H1 (cell line): ENCODE measurements at places on chromosomes 7 and 10.

GRCh38 chr7:127912901-127913300 lies 118.3 kb downstream of the LRRC4 start:
- no peak for DNase-seq

DNA sequence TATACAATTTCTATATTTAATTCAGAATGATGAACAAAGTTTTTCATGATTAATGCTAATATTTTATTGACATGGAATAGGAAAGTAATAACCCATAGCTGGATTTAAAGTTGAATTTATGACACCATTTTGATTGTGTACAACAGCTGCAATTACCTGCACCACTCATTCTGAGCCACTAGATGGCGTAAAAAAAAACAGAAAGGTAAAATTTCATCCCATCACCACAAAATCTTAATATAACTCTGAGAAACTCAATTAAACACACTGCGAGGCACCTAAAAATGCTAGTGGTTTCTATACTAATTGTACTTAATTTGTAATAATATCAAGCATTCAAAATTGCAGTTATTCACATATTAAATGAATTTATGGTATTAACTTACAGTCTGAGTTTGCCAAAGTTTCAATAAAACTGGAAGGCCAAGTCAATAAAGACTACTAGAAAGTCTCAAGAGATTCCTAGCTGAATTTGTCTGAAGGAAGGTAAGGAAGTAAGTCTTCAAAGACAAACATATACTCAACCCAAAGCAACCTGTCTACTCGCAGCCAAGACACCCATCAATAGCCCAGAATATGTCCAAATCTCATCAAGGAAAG lies 182.5 kb downstream of the SKAP2 start:
- no peak for DNase-seq

DNA sequence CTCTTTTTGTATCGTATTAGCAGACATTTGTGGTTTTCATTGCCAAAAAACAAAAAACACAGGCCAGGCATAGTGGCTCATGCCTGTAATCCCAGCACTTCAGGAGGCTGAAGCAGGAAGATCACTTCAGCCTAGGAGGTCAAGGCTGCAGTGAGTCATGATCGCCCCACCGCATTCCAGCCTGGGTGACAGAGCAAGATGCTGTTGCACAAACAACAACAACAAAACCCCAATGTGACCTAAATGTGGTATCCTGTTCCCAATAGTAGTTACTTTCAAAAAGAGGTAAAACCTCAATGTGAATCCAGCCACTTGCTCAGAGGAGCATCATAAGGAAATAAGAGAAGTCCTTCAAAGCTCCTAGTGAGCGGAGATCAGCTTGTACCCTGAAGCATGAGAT lies 45.8 kb upstream of the SKAP2 start:
- DNase-seq: no peak

- DNase-seq: no peak
Observed at GRCh38 chr7:44194069-44194468, 4.8 kb upstream of the GCK start.

DNA sequence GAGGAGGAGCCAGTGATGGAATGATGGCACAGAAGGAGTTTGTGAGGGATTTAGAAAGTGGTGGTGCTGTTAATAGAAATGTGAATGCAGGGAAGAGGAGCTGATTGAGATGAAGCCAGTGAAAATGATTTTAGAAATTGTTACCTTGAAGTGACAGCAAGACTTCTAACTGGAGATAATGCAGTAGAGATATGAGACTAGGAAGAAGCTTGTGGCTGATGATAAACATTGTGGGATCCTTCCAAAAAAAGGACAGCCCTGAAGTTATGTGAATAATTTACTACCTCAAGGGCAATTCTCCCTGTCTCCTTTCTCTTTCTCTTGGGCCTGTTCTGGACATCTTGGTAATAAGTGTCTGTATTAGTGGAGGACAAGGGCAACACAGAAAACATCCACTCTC lies 138.6 kb downstream of the LSMEM1 start:
- DNase-seq: no peak

DNA sequence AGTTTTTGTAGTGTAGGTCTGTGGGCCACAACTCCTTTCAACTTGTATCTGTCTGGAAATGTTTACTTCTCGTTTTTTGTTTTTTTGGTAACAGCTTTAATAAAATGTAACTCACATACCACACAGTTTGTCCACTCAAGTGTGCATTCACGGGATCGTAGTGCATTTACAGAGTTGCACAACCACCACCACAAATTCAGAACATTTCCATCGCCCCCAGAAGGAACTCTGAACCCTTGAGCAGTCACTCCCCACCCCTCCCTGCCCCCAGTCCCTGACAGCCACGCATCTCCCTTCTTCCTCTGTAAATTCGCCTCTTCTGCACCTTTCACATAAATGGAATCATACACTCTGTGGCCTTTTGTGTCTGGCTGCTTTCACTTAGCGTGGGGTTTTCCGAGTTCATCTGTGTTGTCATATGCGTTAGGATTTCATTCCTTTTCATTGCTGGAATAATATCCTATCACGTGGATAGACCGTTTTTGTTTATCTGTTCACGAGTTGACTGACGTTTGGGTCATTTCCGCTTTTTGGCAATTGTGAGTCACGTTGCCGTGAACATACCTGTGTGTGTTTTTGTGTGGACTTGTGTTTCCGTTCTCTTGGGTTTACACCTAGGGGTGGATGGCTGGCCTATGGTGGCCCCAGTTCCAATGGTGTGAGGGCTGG lies 10.3 kb downstream of the JAKMIP3 start:
- no peak for DNase-seq

DNA sequence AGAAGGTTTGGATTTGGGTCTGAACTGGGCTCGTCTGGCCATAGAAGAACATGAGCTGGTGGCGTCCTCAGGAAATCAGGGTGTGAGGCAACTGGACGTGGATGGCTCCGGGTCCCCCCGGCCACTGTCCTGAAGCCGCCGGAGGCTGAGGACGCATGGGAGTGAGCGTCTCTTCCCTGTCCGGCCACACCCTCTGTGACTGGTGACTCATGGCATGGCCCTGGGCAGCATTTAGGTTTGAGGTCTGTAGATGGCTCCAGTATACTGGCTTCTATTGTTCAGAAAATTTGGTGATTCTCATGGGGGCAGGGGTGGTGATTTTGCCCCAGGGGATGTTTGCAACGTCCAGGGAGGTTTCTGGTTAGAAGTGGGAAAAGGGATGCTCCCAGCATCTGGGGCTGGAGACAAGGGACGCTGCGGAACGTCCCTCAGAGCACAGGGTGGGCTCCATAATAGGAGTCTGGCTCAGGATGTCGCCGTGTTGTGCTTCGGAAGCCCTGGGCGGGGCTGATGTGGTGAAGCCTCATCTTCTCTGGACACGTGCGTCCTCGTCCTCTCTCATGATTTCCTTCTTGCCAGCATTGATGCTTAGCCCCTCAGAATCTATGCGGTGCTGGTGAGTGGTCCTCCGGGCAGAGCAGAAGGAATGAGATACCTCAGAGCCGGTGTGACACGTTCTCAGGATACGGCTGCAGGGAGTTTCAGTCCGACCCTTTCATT lies 49.9 kb downstream of the PITRM1 start:
- DNase-seq: no peak

GRCh38 chr10:23439452-23439960 lies 631 bp downstream of the OTUD1 start:
- DNase-seq: no peak

- no peak for DNase-seq
Observed at GRCh38 chr7:6277476-6277875, 5.1 kb upstream of the CYTH3 start.

DNA sequence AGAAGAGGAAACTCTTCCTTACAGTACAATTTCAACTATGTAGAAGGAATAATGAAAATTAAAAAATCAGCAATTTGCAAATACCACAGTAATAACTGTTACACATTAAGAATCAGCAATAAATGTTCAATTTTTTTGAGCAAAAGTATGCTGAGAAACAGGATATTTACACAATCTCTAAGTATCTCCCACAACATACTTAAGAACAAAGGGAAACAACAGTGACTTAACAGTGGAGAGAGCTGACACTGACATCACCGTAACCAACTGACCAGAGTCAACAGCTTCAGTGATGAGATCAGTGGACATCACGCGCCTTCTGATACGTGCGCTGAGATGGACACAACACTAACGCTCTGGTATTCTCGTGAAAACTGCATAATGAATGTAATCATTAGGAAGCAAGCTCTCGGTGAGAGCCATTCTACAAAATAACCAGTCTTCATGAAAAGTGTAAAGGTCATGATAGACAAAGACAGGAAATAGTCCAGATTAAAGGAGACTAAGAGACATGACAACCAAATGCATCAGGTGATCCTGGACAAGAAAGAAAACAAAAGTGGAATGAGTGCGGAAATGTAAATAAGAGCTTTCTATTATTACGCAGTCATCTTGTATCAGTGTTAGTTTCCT lies 82.6 kb downstream of the PIP4K2A start:
- no peak for DNase-seq
